ENCODE measurements at places on chromosomes 4 and X. TPM values are rescaled to one million over a fixed set of nuclear protein-coding genes. Genes with fewer than 3 reads are reported as not detected.
A peak's percentile ranks its signal among the peaks of the same experiment; 100 is the strongest.

GAGE12E gene
- not detected for total RNA-seq

FGF13 gene
- total RNA-seq = 28.1 TPM

HMGB3 gene
- 36.6 TPM for total RNA-seq

CXCL1 gene
- 1.8 TPM for total RNA-seq

TSPAN7 gene
- total RNA-seq = 144 TPM

GRCh38 chr4:24475756-24476155 is 108.6 kb downstream of the DHX15 start:
- no peaks in the 10 kb centered on the region for H3K36me3 ChIP-seq
- peaks cover 16% of the 10 kb centered on the region for H3K27me3 ChIP-seq
- DNase-seq = no peak
- no peak overlapping the region for H3K27ac ChIP-seq
- H3K4me1 ChIP-seq = peaks cover 12% of the 10 kb centered on the region

- no peak for DNase-seq
- no peak overlapping the region for H3K4me3 ChIP-seq
- H3K4me1 ChIP-seq = no peaks in the 10 kb centered on the region
- H3K27me3 ChIP-seq = no peaks in the 10 kb centered on the region
Observed at GRCh38 chrX:15158736-15159406, 111.0 kb downstream of the ASB9 start.

- no peaks in the 10 kb centered on the region for H3K36me3 ChIP-seq
- no peaks in the 10 kb centered on the region for H3K4me1 ChIP-seq
- no peak overlapping the region for H3K27ac ChIP-seq
- no peaks in the 10 kb centered on the region for H3K27me3 ChIP-seq
Observed at GRCh38 chr4:173426064-173426463, 27.1 kb upstream of the SCRG1 start.

DNA sequence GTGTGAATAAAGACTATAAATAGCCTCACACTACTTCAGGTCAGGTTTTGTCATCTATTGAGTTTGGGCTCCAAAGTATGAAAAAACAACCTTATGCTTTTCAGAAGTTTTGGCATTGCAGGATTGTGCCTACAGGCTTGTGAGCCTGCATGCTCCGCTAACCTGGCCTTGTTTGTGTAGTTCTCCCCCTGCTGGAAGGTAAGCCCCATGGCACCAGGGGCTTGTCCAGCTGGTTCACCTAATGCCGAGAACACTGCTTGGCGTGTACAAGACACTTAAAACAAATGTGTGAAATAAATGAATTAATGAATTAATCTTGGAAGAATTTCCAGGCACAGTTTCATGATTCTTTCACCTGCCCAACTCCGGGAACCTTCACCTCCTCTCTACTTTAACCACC is 1.8 kb upstream of the HSD17B10 start:
- peaks cover 4% of the 10 kb centered on the region for H3K36me3 ChIP-seq
- peak; percentile 72 for DNase-seq
- no peak overlapping the region for H3K27ac ChIP-seq
- H3K4me1 ChIP-seq = peaks cover 7% of the 10 kb centered on the region
- H3K4me3 ChIP-seq = no peak overlapping the region

Measured in psoas muscle (tissue), 8 donors.